NCI-H1694 (cell line): ENCODE measurements at places on chromosomes 16 and 17.

GRCh38 chr16:12459391-12460063, 344.2 kb downstream of the CPPED1 start:
- DNase-seq: no peak

- DNase-seq: no peak
Measured at GRCh38 chr16:12685806-12686205, 117.9 kb downstream of the CPPED1 start.

DNA sequence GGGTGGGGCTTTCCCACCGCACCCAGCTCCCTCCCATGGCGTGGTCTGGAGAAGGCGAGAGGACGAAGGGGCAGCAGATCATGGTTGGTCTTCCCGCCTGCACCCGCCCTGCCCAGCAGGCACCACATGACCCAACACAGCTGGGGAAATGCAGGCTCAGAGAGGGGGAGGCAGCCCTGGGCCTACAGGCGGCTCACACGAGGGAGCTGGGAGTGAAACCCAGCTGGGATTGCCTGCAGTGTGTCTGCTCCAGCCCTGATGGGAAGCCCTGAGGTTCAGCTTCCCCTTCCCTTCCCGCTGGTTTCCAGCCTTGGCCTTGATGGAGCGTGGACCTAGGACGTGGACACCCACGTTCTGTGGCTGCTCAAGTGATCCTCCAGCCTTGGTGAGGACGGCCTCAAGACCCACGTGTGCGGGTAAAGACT, 20.0 kb upstream of the PABPN1L start:
- no peak for DNase-seq

GRCh38 chr16:50440531-50440930, 71.7 kb upstream of the BRD7 start:
- DNase-seq: no peak

DNA sequence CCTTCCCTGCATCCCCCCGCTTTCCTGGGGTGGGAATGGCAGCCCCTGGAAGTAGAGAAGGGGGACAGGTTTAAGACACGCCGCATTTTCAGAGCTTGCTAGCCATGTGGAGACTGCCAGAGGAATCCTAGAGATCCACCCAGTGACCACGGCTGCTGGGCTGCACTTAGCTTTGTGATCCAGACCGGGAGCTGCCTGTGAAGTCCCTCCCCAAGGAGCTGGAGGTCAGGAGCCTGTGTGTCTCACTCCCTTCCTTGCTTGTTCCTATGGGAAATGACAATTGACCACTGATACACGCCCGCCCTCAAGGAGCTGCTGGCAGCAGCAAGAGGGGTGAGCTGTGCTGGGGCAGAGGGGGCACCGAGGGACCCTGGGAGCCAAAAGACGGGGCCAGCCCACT, 73.7 kb downstream of the SREBF1 start:
- DNase-seq: no peak

DNA sequence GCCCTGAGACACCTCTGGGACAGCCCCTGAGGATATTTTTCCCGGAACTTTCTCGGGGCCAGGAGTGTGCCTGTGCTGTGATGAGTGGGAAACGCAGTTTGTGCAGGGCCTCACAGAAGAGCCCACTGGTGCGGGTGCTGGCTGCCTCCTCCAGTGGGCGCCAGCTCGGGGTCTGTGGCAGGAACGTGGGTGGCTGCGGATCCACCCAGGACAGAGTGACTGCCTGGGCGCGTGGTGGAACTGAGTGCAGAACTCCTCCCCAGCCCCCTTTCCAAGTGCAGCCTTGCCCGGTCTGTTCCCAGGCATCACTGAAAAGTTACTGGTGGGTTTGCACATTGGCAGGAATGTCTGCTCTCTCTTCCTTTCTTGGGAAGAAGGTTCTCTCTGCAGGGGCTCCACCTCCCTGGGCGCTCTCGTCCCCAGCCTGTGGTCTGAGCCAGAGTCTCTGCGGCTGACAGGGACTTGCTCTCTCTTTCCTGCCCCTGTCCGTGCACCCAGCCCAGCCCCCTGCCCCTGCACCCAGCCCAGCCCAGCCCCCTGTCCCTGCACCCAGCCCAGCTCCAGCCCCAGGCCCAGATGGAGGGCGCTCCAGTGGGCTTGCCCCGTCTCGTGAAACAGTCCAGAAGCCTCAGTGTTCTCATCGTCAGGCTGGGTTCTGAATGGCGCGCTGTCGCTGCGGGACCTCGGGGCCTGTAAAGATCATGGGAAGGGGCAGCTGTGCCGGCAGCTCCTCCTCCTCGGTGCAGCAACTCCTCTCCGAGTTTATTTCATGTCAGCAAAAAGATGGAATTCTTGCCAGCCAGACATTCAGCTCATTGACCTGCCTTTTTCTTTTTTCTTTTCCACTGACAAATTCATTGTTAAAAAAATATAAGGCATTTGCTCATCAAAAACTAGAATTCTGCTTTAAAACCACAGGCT, 117.5 kb downstream of the BANP start:
- DNase-seq: no peak

GRCh38 chr16:81315271-81316175, 761 bp downstream of the GAN start:
- DNase-seq: no peak

GRCh38 chr16:49494474-49494873, 120.9 kb downstream of the C16orf78 start:
- no peak for DNase-seq

DNA sequence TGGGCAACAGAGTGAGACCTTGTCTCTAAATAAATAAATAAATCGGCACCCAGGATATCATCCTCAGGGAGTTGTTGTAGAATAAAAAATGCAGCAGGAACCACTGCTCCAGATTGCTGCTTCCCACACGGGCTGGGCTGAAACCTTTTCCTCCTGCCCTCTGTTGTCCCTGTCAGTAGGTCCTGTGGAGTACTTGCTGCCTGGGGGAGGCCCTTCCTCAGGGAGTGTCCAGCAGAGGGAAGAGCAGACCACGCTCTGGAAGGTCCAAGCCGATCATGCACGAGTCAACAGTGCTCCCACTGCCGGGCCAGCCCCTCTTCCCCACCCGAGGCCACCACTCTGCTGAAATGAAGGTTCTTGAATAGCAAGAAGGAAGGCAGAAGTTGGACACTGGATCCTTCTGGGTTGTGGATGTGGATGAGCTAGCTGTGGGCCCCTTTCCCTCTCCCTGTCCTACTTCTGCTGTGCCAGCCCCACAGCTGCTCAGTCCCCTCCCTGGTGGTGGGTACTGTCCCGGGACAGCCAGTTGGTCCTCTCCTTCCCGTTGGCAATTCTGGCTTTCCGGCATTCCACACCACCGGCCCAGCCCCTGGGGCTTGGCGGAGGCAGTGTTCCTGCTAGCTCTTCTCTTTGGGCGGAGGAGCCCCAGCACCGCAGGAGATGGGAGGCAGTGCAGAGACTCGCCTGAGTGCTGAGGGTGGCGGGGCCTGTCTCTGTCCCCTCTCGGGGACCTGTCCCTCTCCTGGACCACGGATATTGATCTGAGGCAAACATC, 10.8 kb downstream of the CDK5R1 start:
- no peak for DNase-seq

GRCh38 chr16:70159355-70160348, 13.9 kb upstream of the CLEC18C start:
- no peak for DNase-seq
